Vagina (tissue), 2 donors: ENCODE measurements at places on chromosomes 13 and 19. TPM values are rescaled to one million over a fixed set of nuclear protein-coding genes. Genes with fewer than 3 reads are reported as not detected.

GRCh38 chr19:42166316-42166715 is 34.1 kb upstream of the POU2F2 start:
- no peak for DNase-seq

GRCh38 chr13:81745391-81745790 is 1404.5 kb upstream of the SPRY2 start:
- DNase-seq: no peak

DNA sequence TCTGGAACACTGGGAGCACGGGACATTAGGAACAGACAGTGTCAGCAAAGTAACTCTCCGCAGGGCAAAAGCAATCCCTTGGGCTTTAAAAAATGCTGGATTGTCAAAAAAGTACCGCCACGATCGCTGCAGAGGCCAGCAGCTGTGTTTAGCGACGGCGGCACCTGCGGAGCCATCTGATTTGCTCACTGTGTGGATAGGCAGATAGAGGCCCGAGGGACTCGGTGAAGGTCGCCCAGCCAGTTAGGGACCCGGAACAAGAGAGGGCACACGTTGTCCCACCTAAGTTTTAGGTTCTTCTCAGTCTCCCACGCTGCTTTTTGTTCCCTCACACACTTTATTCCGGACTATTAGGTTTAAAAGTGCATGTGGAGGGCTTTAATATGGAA is 238.3 kb downstream of the TEX29 start:
- no peak for DNase-seq

DNA sequence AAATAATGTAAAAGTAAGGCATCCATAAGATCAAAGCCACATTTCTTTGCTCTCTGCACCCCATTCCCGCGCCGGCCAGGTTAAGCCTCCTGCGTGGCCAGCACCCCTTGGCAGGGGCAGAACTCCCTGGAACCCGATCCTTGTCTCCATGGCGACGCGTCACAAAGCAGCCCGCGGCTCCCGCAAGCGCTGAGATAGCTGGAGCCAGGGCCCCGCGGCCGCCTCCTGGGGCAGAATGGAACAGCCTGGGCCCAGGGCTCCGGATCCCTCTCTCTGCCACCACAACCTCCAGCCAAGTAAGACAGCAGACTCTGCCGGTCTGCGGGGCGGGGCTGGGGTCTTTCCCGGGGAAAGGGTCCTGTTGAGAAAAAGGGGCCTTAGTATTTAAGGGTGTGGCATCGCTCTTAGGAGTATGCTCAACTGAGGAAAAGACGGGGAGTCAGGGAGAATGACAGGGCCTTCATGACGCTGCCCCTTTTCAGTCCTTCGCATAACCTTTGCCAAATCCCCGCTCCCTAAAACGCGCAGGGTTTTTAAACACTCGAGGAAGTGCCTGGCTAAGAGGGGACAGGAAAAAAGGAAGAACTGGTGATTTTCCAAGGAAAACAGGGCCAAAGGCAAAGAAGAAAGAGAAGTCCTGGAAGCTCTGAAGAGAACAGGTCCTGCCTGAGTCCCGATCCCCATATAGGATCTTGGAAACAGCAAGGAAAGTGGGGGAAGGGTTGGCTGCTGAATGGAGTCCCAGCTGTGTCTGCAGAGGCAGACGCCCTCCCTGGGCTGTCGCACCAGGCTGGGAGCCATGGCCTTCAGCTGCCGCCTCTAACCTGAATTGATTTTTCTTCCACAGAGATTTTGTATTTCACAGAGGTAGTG is at the start of gene TEX26:
Gene TEX26, plus strand, starts transcription at position 176 of the 873 bp plus-strand sequence. Its CDS starts 60 bp downstream, at position 236.
- no peak for DNase-seq

The NKPD1 gene
- 14.0 TPM for total RNA-seq

GRCh38 chr19:46014941-46015686 is 7.7 kb downstream of the PGLYRP1 start:
- DNase-seq: no peak

GRCh38 chr19:31256593-31256960 is 92.7 kb downstream of the TSHZ3 start:
- DNase-seq: no peak
